ENCODE measurements at places on chromosomes 3 and 15. TPM values are rescaled to one million over a fixed set of nuclear protein-coding genes. Genes with fewer than 3 reads are reported as not detected.

Gene ZNF654
- 49.1 TPM for total RNA-seq

GRCh38 chr15:99485153-99485961 is 80.4 kb upstream of the MEF2A start:
- DNase-seq = no peak

GRCh38 chr3:102020735-102021134 is 171.4 kb downstream of the NFKBIZ start:
- DNase-seq = no peak

- DNase-seq = no peak
These were observed 3.5 kb upstream of the COL8A1 start for GRCh38 chr3:99634881-99635280.

Gene CCDC80
- 95.6 TPM for total RNA-seq

Measured in uterus (tissue), 4 donors.